ENCODE measurements at places on chromosomes 5 and 9. TPM values are rescaled to one million over a fixed set of nuclear protein-coding genes. Genes with fewer than 3 reads are reported as not detected.

GRCh38 chr5:118593003-118593328 is 395.4 kb downstream of the DTWD2 start:
- no peaks in the 10 kb centered on the region for H3K27me3 ChIP-seq
- DNase-seq = no peak
- H3K27ac ChIP-seq = no peak overlapping the region
- H3K4me1 ChIP-seq = no peaks in the 10 kb centered on the region

GRCh38 chr9:33320568-33321261 is 30.4 kb downstream of the NFX1 start:
- peak; percentile 86 for DNase-seq
- H3K4me1 ChIP-seq = peaks cover 27% of the 10 kb centered on the region
- peak overlapping the region; percentile 7 for H3K4me3 ChIP-seq
- H3K27ac ChIP-seq = peak overlapping the region; percentile 92

- peaks cover 34% of the 10 kb centered on the region for H3K4me1 ChIP-seq
- DNase-seq = peak; percentile 92
- peak overlapping the region; percentile 64 for H3K27ac ChIP-seq
- H3K27me3 ChIP-seq = no peaks in the 10 kb centered on the region
- H3K4me3 ChIP-seq = no peak overlapping the region
- peaks cover 73% of the 10 kb centered on the region for H3K36me3 ChIP-seq
Observed at GRCh38 chr9:33129886-33130881, 37.0 kb downstream of the B4GALT1 start.

DNA sequence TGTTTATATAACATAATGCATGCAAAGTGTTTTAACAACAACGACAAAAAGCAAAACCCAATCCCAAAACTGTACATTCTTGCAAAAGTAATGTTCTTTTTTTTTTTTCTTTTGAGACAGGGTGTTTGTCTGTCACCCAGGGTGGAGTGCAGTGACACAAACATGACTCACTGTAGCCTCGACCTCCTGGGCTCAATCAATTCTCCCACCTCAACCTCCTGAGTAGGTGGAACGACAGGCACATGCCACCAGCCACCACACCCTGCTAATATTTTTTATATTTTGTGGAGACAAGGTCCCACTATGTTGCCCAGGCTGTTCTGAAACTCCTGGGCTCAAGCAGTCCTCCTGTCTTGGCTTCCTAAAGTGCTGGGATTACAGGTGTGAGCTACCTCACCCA is 13.6 kb upstream of the HAVCR1 start:
- H3K36me3 ChIP-seq = no peaks in the 10 kb centered on the region
- peaks cover 5% of the 10 kb centered on the region for H3K4me1 ChIP-seq
- no peak for DNase-seq
- no peaks in the 10 kb centered on the region for H3K27me3 ChIP-seq
- H3K27ac ChIP-seq = no peak overlapping the region

GRCh38 chr9:114428466-114428865 is 40.7 kb upstream of the AKNA start:
- peak; percentile 34 for DNase-seq
- H3K27me3 ChIP-seq = peaks cover 15% of the 10 kb centered on the region
- H3K4me3 ChIP-seq = no peak overlapping the region
- no peaks in the 10 kb centered on the region for H3K4me1 ChIP-seq
- no peak overlapping the region for H3K27ac ChIP-seq

DNA sequence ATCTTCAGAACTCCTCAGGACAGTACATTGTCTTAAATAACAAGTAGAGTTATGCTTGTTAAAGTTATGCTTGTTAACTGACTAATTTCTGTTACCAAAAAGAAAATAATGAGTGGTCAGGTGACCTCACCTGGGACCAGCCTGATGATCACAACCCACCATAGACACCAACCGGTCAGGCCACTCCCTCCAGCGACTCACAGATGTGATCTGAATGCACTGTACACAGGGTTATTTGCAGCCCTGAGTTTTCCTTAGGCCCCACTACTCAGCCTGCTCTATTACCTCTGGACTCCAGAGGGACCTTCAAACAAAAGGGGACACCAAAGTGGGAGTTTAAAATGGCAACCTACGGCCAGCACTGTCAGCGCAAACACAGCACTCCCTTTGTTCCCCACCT is 55.3 kb downstream of the ARSB start:
- H3K36me3 ChIP-seq = no peaks in the 10 kb centered on the region
- H3K27ac ChIP-seq = no peak overlapping the region
- H3K4me1 ChIP-seq = peaks cover 23% of the 10 kb centered on the region

- H3K36me3 ChIP-seq = no peaks in the 10 kb centered on the region
- peaks cover 5% of the 10 kb centered on the region for H3K4me1 ChIP-seq
- no peak for DNase-seq
- H3K4me3 ChIP-seq = no peak overlapping the region
Observed at GRCh38 chr5:127046343-127047072, 16.1 kb upstream of the MARCHF3 start.

- peaks cover 2% of the 10 kb centered on the region for H3K4me1 ChIP-seq
- DNase-seq = peak; percentile 95
- H3K36me3 ChIP-seq = no peaks in the 10 kb centered on the region
- H3K27me3 ChIP-seq = no peaks in the 10 kb centered on the region
Observed at GRCh38 chr9:121819428-121820231, 168.2 kb downstream of the DAB2IP start.

- DNase-seq = no peak
- H3K36me3 ChIP-seq = no peaks in the 10 kb centered on the region
- H3K27me3 ChIP-seq = no peaks in the 10 kb centered on the region
- no peaks in the 10 kb centered on the region for H3K4me1 ChIP-seq
- H3K4me3 ChIP-seq = no peak overlapping the region
Observed at GRCh38 chr5:106759581-106759980, 911.2 kb downstream of the EFNA5 start.

DNA sequence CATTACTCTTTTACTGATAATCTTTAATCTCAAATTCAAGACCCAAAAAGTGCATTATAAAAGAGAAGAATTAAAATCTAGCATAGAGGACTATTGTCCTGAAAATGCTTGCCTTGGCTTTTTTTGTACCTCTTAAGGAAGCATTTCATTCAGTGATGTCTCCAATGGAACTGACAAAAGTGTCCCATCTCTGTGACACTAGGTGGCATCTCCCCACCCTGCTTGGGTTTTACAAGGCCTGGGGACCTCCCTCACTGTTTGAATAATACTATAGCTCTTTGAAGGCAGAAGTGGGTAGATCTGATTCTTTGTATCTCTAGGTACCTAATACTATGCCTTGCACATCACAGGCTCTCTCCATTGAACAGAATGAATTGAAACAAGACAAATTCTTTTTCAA is 180.6 kb downstream of the EPB41L4A start:
- H3K36me3 ChIP-seq = no peaks in the 10 kb centered on the region
- no peaks in the 10 kb centered on the region for H3K4me1 ChIP-seq
- H3K27me3 ChIP-seq = no peaks in the 10 kb centered on the region
- no peak for DNase-seq
- H3K27ac ChIP-seq = no peak overlapping the region
- no peak overlapping the region for H3K4me3 ChIP-seq

The DELE1 gene
- 50.1 TPM for total RNA-seq

The PCDHA9 gene
- total RNA-seq = 0.29 TPM

The FBP2 gene
- not detected for total RNA-seq

The TMC1 gene
- not detected for total RNA-seq

The PCDHB9 gene
- 1.8 TPM for total RNA-seq
